SHP77 treated with DMSO at 0.1 percent for 48 hours (cell line): ENCODE measurements at places on chromosomes 12 and 14.

GRCh38 chr12:21568115-21568514 lies 36.5 kb downstream of the GYS2 start:
- no peak for DNase-seq

DNA sequence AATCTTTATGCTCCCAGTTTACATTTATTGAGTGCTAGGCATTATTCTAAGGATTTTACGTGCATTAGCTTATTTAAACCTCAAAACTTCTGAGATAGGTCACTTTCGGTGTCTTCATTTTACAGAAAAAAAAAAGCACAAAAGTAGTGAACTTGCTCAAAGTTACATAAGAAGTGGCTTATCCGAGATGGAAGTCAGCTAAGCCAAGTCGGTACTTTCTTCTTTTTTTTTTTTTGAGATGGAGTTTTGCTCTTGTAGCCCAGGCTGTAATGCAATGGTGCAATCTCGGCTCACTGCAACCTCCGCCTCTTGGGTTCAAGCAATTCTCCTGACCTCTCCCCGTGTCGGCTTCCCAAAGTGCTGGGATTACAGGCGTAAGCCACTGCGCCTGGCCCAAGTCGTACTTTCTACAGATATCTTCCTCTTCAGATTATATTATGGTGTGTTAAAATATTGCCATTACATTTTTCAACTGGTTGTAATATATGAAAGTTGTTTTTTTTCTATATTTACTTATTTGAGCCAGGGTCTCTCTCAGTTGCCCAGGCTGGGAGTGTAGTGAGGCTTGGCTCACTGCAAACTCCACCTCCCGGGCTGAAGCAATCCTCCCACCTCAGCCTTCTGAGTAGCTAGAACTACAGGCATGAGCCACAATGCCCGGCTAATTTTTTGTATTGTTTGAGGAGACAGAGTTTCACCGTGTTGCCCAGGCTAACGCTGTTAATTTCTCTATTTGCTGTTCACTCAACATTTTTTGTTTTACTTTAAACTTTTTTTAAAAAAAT lies 8.9 kb downstream of the DPPA3 start:
- no peak for DNase-seq

- no peak for DNase-seq
Measured at GRCh38 chr14:98234208-98234607, 1037.8 kb downstream of the BCL11B start.

DNA sequence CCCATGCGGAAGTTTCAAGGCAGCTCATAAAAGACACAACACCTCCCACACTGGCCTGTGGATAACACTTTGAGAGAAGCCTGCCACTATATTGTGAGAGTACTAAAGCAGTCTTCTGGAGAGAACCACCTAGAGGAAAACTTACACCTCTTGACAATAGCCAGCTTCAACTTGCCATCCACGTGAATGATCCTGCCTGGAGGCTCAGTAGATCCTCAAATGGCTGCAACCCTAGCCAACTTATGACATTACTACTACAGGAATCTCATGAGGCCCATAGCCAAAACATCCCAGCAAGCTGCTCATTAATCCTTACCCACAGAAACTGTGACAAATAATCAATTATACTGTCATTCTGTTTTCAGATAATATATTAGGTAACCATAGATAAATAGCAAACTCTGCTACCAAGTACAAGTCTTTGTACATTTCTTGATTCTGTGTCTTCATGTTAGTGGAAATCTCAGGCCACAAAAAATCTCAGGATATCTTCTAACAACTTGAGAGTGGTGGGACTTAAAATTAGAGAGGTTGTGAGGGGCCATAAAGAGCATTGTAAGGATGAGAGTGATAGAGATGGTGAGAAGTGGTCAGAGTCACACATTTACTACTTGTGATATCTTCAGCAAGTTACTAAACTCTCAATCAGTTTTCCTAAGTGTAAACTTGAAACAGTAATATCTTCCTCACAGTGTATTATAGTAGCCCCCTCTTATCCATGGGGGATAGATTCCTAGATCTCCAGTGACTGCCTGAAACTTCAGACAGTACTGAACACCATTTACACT lies 368.0 kb downstream of the C12orf50 start:
- no peak for DNase-seq

GRCh38 chr14:70034257-70034656 lies 154.5 kb downstream of the SLC8A3 start:
- no peak for DNase-seq

DNA sequence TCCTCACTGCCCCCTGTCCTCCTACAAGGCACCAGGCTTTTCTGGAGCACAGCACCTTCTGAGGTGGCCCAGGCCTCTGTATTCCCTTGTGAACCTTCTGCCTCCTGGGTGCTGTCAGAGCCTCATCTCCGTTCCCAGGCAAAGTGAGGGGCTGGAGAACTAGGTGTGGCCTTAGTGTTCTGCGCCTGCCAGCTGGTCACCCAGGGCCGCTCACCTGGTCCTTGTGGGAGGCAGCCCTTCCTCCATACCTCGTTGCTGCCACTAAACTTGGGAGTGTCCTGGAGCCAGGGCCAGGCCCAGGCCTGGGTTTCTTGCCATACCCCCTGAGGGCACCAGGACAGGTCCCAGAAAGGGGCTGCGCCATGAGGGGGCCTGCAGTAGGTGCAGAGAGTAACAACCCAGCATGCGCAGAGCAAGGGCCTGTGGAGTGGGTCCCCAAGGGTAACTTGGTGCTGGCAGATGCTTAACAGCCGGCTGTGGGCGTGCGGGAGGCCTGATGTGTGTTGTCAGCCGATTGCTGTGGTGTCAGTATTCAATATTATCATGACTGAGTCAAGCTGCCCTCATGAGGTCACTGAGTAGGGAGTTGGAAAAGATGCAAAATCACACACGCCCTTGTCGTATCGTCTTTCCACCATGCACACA lies 17.1 kb downstream of the OTUB2 start:
- DNase-seq = no peak
